G401 (cell line): ENCODE measurements at places on chromosomes 6 and 20. TPM values are rescaled to one million over a fixed set of nuclear protein-coding genes. Genes with fewer than 3 reads are reported as not detected.
A peak's percentile ranks its signal among the peaks of the same experiment; 100 is the strongest.

Gene HLA-DOB
- not detected in 2 replicates for total RNA-seq

Gene C2
- total RNA-seq = 0.98 and 3.7 TPM in 2 replicates

Gene FILIP1
- not detected in 2 replicates for total RNA-seq

Gene GTSF1L
- not detected in 2 replicates for total RNA-seq

Gene PROKR2
- not detected in 2 replicates for total RNA-seq

Gene HUS1B
- not detected in 2 replicates for total RNA-seq

Gene TLDC2
- 0.14 and 1.2 TPM in 2 replicates for total RNA-seq

Gene BPIFB2
- total RNA-seq = not detected in 2 replicates

Gene TP53RK
- 24.4 and 25.2 TPM in 2 replicates for total RNA-seq

Gene TAP2
- 8.9 and 14.5 TPM in 2 replicates for total RNA-seq

Gene SMPDL3A
- total RNA-seq = 0.07 and 1.2 TPM in 2 replicates

Gene PCSK2
- not detected in 2 replicates for total RNA-seq

Gene VARS2
- total RNA-seq = 74.5 and 105 TPM in 2 replicates

Gene FOXS1
- total RNA-seq = 3.4 and 9.5 TPM in 2 replicates

- DNase-seq = peak; percentile 16
These were observed 13.7 kb downstream of the KLHL31 start for GRCh38 chr6:53651764-53652401.

GRCh38 chr6:29419516-29419915 is 4.8 kb downstream of the OR12D1 start:
- DNase-seq = no peak

GRCh38 chr6:67775333-67775732 is 859.7 kb upstream of the ADGRB3 start:
- no peak for DNase-seq

DNA sequence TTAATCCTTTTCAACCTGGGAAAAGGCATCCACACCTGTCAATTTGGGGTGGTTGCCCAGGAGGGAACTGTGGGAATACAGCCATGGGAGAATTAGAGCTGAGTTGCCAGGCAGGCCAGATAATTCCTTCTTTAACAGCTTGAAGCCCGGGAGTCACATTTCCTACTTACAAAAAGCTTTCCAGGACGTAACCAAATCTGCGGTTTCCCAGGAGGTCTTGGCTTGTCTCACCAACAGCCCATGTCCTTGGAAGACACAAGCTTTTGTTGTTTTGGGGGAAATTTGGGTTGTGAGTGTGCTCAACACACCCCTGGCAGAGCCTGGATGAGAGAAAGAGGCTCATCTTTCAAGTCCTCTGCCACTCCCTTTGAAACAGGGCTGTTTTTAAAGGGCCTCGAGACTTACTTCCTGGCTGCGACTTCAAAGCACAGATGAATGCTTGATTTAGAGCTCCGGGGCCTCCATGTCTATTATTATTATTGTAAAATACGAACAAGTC is 465.9 kb upstream of the BTBD3 start:
- DNase-seq = peak; percentile 82

- DNase-seq = peak; percentile 62
These were observed 2.7 kb upstream of the ABHD16B start for GRCh38 chr20:63858393-63859165.

GRCh38 chr6:42702200-42702599 is 20.2 kb downstream of the PRPH2 start:
- no peak for DNase-seq

GRCh38 chr6:167755461-167755860 is 71.2 kb upstream of the AFDN start:
- no peak for DNase-seq

- DNase-seq = no peak
These were observed 482.3 kb upstream of the MANEA start for GRCh38 chr6:95094751-95095663.

DNA sequence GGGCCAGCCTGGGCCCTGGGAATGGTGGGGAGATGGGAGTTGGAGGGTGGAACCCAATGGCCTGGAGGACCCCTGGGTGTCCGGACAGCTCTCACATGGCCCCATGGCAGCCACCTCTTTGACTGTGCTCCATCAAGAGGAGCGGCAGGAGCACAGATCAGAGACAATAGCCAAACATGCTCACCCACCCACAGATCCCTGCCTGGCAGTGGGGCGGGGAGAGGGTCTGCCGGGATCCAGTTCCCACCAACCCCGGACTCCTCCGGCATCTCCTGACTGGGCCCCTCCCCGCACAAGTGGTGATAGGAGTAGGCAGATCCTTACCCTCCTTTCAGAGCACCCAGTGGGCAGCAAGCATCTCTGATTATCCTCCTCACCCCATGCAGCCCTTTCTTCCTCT is 31.9 kb upstream of the MRPS18A start:
- DNase-seq = no peak

DNA sequence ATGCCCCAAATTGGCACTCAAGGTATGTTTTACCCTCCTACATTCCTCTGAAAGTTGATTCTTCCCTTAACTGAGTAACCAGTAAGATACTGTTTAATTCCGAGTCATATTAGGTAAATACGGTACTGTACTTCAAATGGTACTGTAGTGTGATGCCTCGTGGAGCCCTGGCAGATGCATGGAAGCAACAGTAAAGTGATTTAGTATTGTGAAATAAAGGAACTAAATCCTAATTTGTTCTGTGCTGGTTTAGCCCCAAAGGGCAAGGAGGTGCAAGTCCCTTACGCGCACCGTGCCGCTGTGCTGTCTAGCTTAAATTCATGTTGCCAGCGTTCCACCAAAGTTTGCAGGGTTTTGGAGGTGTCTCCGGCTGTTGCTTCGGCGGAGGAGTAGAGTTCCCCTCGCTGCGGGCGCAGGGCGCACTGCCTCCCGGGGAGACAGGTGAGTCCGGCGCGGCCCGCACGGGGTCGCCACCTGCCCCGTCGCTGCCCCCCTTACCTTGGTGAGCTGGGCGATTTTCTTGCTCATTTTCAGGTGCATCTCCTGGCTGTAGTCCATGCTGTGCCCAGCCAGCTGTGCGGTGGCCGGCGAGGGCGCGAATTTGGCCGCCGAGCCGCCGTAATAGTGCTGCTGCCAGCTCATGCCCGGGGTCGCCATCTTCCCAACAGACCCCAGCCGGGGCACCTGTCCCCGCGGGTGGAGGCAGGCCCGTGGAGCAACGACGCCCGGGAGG is 655 bp downstream of the FAM184A start:
- peak; percentile 59 for DNase-seq

DNA sequence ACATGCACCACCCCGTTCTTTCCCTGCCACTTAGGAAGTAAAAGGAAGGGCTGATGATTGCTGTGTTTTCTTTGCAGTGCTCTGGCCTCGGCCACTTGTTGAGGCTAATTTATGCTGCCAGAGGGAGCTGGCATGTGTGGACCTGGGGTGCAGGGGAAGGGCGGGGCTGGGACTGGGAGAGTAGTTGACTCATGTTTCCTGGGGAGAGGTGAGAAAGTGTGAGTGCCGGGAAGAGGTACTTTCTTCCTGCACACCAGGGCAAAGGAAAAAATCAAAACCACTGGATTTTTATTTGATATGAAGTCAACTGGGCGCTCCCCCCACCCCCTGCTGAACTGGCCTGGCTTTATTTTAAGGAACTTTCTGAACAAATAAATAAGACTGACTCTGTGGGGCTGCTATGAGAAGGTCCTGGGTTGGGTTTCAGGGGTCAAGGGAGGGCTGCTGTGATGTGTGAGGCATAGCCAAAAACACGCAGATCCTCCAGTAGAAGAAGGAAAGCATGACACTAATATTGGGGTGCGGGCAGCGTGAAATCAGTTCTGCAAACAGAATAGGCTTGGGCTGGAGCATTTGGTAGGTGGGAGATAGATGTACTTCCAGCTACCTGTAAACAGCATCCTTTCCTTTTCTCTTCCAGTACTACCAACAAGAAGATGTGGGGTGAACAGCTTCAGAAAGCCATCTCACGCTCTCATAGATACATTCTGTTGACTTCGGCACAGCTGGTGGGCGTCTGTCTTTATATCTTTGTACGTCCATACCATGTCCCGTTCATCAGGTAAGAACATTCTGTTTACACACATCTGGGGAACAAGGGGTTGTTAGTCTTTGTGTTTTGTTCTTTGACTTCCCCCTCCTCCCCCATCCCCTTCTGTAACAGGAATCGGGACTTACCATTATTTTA is 87.5 kb downstream of the SYNJ2 start:
- DNase-seq = no peak

GRCh38 chr6:71383901-71384489 is 95.4 kb downstream of the OGFRL1 start:
- peak; percentile 56 for DNase-seq

GRCh38 chr6:2937627-2938003 is 33.8 kb downstream of the SERPINB6 start:
- DNase-seq = no peak

- DNase-seq = no peak
These were observed 48.8 kb downstream of the ERMARD start for GRCh38 chr6:169800116-169800667.

GRCh38 chr6:43668151-43669028 is 19.2 kb downstream of the MRPS18A start:
- DNase-seq = peak; percentile 62

GRCh38 chr20:44297721-44298120 is 13.3 kb downstream of the FITM2 start:
- DNase-seq = no peak

GRCh38 chr6:72553531-72554511 is 68.0 kb upstream of the KCNQ5 start:
- no peak for DNase-seq

DNA sequence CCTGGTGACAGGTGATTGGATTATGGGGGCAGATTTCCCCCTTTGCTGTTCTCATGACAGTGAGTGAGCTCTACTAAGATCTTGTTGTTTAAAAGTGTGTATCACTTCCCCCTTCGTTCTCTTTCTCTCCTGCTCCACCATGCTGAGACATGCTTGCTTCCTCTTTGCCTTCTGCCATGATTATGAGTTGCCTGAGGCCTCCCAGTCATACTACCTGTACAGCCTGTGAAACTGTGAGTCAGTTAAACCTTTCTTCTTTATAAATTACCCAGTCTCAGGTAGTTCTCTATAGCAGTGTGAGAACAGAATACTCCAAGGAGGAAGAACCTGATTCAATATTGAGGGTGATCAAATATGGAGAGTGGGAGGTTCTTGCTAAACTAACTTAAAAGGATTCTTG is 724.9 kb downstream of the DOK5 start:
- DNase-seq = no peak

DNA sequence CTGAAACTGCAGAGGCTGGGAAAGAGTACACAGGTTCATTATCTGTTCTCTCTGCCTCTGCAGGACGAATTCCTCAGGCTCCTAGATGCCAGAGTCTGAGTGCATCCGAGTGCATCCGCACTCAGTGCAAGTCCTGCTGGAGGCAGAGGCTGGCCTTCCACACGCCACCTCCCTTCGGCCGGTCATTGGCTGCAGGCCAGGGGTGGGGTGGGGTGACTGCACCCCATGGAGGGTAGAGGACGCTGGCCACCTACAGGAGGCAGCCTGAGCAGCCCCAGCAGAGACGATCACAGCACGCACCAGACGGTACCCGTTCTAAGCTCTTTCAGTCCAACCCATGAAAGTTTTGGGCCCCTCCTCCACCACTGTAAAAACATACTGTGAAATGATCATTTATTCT is 11.7 kb downstream of the SFT2D1 start:
- peak; percentile 19 for DNase-seq

GRCh38 chr6:41426888-41427641 is 91.7 kb downstream of the NCR2 start:
- DNase-seq = no peak

DNA sequence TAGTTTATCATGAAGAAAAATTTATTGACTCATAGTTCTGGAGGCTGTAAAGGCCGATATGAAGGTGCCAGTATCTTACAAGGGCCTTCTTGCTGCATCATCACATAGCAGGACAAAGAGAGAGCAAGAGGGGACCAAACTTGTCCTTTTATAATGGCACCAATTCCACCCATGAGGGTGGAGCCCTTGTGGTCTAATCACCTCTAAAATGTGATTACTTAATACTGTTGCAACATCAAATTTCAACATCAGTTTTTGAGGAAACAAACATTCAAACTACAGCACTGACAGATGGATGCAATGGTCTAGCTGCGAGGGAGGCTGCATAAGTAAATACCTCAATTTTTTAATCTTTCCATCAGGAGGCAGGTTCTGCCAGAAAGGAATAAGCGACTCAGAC is 76.7 kb upstream of the LAMA2 start:
- no peak for DNase-seq

DNA sequence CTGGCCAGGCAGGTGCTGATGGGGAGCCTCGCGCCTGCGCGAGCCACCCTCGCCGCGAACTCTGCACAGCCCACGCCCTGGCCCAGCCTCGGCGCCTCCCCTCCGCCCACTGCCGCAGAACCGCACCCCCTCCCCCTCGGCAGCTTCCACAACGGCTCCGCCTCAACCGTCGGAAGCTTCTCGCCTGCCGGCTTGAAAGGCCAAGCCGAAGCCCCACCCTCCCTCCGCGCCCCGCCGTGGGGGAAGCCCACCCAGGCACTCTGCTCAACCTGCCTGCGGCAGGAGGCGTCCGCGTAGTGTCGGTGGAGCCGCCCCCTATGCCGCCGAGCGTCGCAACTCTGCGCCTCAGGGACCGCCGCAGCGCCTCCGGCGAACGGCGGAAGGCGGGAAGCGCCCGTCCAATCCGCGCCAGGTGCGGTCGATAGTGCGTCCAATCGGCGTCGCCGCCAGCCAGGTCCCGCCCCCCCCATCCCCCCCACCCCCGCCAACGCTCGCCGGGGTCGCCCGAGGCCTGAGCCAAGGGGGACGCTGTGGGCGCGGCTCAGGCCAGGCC is at the start of gene SYCP2:
Gene SYCP2, minus strand, starts transcription at position 342 of the 553 bp plus-strand sequence. CDS start 11,224 bp downstream, outside the sequence.
- DNase-seq = no peak

- DNase-seq = no peak
These were observed 28.4 kb downstream of the VSTM2L start for GRCh38 chr20:37931153-37931922.

DNA sequence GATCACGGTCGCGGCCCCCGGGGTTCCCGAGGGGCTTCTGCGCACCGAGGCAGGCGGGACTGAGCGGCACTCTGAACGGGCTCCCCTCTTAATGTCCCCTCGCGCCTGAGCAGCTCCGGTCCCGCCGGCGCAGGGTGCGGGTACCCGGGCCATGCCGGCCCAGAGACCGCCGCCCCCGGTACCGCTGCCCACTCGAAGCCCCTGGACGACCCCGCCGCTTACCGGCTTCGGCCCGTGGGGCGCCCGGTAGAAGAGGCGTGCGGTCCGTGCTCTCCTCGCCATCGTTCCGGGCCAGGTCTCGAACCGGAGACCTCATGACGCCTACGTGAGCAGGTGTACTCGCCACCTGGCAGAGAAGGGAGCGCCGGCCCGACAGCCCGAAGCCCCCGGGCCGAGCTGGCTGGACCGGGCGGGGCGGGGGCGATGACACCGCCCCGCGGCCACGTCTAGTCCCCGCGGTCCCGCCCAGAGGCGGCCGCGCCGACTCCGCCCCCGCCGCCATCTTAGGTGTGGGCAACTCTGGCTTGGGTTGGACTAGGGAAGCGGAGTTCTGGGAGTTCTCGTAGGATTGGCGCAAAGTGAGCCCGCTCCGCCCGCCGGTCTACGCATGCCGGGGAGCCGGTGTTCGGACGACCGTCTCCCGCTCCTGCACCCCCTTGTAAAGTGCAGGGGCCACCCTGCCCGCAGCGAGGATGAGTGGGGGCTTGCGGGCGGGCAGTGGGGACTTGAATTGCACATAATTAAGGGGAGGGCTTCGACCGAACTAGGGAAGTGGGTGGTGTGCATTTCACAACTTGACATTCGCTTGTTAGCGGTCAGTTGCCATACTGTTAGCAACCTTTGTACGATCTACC is at the start of gene SLC17A5:
Gene SLC17A5, minus strand, starts transcription at position 422 of the 854 bp plus-strand sequence. Its CDS starts 106 bp downstream, at position 316.
- peak; percentile 93 for DNase-seq

GRCh38 chr6:82608781-82609180 is 245.2 kb downstream of the TPBG start:
- DNase-seq = peak; percentile 41

GRCh38 chr6:153814136-153814535 is 224.9 kb upstream of the OPRM1 start:
- no peak for DNase-seq
